MCF 10A (cell line): ENCODE measurements at places on chromosomes 2 and 18.

GRCh38 chr18:53753601-53754000 lies 470.9 kb downstream of the MBD2 start:
- DNase-seq: no peak

DNA sequence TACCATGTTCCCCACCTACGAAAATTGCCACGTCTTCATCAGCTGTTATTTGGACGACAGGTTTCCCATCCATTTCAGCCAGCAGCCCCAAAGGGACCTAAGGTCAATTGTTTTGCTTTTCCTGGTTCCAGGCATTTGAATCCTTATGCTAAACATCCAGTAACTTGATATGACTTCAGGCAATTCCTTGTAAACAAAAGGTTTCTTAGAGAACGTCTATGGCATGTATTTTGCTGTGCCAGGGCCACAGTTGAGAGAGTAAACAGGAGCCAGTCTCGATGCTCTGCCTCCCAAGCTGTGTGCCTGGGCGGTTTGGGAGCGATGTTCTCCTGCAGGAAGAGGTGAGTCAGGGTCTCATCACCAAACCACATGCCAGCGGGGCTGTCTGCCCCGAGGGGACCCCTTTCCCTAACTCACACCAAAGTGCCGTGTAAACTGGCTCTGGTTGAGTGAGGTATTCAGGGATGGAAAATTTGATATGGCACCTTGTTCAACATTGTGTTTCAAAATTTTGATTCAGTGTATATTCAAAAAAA lies 12.9 kb upstream of the MC5R start:
- no peak for DNase-seq

DNA sequence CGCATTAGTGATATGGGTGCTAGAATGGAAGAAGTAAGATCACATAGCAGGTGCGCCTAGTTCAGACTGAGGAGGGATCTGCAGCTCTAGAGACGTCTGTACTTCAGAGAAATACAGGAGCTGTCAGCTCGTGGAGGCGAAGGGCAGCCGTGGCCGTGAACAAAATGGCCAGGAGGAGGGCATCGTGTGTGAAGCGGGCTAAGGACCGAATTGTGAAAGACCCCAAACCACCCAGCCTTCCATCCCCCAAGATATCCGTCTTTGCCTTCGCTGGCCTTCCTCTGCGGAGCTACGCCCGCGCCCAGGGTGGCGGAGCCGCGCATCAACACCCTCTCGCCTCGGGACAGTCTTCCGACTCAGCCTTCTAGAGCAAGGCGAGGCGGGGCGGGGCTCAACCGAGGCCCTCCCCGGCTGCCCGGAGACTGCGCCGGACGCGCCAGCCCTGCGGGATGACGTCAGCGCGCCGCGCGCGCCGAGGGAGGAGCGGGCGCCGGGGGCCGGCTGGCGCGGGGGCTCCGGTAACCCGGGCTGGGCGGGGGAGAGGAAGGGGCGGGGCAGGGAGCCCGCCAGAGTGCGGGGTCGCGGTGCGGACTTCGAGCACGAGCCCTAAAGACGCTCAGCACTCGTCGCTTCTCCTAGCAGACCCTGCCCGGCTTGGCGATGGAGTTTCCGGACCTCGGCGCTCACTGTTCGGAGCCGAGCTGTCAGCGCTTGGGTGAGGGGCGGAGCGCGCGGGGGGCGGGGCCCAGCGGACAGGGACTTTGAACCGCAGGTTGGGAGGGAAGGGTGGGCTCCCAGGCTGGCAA lies at the start of gene ZFAND2B:
Gene ZFAND2B, plus strand, starts transcription at position 455 of the 806 bp plus-strand sequence. Its CDS starts 206 bp downstream, at position 661.
- DNase-seq: peak; percentile 93

DNA sequence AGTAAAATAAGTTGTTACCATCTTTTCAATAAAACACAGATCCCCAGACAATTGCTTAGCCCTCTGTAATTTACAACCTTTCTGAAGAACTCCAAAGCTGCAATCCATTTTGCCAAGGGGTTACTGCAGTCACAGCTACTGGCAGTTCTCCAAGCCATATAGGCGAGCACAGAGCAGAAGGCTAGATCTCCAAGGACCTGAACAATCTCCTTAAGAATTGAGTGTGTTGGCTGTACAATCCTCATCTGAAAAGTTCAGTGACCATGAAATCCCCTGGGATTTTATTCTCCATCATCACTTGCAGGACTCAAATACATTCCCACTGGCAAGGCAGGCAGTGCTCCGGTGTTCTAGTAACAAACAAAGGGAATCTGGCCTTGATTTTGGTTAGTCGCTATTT lies 103.9 kb upstream of the LRP1B start:
- no peak for DNase-seq

DNA sequence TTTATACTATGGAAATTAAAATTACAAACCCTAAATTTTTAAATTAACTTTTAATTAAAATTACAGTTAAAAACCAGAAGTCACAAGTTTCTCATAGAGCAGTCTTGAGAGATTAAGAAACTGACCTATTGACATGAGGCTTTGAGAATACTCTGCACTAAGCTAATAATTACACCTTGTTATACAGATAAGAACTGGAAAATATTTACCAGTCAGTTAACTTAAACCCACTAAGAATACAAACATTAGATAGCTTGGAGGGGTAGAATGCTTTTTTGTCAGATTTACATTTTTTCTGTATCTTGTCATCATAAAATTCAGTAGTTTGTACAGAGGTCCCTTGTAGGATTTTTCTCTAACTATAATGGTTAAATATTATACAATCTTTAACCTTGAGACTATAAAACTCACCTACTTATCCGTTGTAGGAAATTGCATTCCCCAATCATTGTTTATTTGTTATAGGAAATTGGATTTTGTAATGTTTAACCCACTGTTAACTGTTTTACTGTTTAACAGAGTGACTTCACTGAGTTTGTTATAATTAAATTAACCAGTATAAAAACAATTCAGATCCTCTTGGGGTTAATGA lies 219.7 kb upstream of the PKDCC start:
- no peak for DNase-seq

DNA sequence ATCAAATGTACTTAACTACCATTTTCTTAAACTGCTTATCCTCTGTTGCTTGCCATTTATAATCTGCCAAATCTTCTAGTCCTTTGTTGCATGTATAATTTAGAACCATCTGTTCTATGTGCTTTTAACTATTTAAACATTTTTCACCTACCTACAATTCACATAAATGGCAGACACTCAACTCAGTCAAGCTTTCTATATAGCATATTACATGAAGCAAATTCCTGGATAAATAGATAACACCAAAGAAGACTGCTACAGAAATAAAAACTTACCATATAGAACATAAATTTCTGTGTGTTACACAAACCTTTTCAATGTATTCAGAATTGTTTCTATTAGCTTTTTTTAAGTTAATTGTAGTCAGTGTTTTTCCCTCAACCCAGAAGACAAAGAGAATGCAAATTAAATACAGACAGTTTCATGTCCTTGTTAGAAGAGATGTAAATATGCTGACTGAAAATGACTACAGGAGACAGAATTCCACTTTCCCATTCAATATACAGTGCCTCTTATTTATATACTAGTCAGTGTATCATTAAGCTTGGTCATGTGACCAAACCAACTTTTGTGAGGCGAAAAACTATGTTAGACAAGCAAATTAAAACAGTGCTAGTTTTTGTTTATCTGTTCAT lies 2.6 kb downstream of the BAZ2B start:
- peak; percentile 42 for DNase-seq

GRCh38 chr2:53210538-53210937 lies 557.1 kb upstream of the CHAC2 start:
- DNase-seq: no peak
